Urothelium cell line (cell line): ENCODE measurements at places on chromosomes 6 and 20.

DNA sequence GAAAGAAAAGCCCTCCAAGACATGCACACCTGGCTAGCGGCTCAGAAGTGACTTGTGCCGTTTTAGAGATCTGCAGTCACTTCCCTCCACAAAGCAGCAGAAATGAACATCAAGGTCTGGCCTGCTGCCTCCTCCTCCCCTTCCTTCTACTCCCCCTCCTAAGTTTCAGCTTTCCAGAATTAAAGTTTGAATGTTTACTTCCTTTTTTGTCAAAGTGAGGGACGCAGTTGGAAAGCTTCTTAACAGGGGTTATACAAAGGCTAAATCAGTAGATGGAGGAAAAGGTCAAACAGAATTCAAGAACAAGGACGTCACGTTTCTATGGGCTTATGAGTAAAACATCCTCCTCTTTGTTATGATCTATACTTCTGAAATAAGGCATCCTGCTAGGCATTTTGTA lies 227.7 kb downstream of the SLC35F1 start:
- no peak for DNase-seq

DNA sequence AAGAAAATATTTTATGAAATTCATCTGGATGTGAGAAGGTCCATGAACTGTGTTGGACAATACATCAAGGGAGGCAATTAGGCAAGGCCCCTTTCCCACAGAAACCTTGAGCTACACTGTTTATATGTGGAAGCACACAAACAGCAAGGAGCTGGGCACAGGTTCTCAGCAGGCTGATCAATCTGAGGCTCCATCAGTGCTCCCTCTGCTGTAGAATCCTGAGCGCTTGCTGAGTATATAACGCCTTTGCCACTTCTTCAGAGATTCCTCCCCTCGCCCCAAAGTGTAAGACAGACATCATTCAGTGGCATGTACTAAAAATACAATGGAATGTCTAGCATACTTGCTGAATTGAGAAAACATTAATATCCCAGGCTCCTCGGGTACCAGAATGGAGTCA lies 146.9 kb downstream of the PRKN start:
- no peak for DNase-seq

DNA sequence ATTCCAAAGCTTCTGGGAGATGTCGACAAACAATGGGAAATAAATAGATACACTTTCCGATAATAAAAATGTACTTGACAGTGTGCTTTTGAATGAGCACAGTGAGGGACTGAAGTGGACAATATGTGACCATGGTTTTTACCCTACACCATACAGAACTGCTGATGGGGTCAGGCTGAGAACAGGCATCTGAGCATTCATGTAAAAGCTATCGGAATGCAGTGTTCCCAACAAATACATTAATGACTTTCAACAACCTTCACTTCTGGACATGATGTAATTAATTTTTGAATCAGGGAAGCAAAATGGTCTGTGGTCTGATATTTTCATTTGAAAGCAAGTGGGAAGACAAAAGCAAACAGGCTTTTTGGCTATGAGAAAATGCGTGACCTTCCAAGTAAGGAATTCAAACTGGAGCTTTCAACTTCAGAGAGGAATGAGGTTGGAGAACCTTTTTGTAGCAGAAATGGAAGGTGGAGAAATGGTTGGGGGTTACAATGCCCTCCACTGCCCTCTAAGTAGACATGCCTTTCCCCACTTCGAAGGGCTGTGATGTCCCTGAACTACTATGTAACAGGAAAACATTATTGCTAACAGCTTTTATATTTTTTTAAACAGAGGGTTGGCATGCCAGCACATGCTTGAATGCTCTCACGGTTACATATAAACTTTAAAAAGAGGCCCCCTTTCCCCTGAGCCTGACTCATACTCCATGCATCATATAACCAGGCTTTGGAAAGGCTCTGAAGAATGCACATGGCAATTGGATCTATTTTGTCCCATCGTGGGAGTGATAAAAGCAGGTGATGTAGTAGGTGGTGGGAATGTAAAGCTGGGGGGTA lies 203.5 kb upstream of the CITED2 start:
- DNase-seq, result peak; percentile 76

DNA sequence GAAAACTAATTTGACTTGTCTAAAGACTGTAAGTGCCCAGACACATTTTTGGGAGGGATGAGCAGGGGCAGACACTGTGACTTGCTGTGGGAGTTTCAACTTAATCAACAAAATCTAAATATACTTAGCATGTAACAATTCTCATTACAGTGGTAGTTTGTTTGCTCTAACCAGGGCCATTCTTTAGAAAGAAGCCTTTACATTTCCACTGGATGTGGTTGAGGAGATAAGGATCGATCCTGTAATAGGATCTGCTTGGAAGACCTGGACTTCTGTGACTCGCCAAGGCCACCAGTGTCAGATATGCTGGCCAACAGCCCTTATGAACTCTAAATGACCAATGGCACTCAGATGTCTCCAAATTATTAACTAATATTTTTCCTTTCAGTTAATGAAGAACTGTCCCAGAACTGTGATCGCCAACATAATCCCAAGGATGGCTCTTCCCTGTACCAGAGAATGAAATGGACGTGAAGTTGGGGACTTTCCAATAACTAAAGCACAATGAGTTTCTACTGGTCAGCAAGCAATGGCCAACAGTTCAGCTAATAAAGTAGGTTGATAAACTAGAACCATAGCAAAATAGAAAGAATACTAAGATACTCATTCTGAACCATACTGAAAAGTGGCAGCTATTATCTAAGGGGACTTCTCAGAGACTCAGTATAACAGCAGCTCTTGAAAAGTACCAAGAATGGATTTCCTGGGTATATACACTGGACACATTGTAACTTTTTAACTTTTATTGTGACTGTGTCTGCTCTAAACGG lies 7.5 kb downstream of the SMLR1 start:
- no peak for DNase-seq

DNA sequence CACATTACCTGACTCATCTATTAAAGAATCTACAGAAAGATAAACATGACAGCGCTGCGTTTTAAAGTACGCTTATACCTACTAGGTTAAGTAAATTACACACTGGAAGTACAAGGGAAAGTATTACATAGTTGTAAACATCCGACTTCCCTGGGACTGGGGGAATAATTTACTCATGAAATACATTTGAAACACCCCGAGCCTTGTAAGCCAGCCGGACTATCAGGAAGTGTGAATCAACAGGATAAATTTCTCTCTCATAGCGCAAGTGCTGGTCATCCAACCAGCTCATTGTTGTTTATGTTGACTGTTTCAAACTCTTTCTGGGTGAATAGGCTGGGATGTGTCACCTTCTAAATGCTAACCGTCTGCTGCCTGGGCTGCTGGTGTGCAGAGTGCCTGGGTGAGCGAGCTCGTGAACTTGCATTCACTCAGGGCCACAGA lies 4.9 kb downstream of the BMP6 start:
- peak; percentile 51 for DNase-seq

DNA sequence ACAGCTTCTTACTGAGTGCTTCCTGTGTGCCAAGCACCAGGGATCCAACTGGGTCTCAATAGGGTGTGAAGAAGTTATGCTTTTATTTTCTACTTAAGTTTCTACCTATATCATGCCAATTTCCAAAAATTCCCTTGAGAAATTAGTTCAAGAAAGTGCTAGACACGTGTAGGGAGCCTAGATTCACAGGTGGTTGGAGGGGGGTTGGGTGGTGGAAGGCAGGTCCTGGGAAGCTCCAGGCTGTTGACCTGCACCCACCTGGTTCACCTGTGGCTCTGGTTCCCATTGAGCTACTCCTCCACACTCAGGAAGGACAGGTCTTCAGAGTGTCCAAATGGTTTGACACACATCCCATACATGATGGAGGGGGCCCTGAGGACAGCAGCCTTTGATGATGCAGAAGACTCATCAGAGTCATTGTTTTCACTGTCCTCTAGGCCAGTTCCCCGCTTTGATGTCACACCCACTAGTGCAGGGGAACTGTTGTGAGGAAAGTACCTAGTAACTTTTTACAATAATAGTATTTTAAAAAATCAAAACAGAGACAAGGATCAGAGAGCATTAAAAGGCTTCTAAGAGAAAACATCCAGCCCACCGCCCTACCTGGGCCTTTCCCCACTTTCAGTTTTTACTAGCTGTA lies 39.8 kb upstream of the MYL9 start:
- DNase-seq, result no peak

DNA sequence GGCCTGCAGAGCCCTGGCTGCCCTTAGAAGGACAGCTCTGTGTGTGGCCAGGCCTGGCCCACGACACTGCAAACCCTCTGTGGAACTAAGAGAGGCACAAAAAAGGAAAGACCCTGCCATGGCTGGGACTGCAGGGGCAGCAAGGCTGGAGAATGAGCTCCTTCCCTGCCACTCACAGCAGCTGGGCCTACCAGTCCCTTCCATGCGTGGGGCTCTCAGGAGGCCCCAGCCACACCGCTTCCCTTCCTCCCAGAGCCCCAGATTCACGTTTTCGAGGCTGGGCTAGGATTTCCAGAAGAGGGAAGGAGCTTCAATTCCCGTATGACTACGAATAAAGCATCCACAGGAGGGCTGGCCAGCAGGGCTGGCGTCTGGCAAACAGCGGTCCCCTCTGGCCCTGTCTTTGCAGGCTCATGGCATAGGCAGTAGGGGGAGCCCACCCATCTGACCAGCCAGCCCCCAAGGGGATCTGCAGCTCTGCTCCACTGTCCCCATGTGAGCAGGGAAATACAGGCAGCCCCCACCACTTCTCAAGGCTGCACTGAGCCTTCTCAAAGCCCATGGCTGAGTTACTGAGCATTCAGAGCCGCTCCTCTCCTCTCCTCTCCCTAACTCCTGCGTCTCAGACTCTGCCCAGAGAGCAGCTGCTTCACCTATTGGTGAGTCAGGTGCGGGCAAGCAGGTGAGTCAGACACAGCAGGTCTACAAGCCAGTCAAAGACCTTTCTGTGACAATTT lies 53.1 kb downstream of the NINL start:
- DNase-seq, result no peak

GRCh38 chr20:50003253-50003656 lies 20.5 kb downstream of the SNAI1 start:
- no peak for DNase-seq

- no peak for DNase-seq
These were observed 39.3 kb downstream of the PMEPA1 start for GRCh38 chr20:57670288-57671071.

DNA sequence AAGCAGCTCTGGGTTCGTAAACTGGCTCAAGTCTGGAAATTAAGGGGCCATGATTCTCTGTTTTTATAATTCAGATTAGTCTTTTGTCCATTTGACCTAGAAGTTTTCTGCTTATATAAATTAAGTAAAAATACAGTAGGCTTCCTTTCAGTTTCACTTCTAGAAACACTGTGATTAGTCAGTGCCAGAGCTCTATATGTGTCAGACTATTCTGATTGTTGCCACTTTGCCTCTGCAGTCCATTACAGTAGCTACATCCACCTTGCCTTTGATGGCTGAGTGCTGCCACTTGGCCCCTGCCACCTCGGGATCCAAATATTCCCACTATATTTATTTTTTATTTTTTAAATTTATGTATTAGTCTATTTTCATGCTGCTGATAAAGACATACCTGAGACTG lies 7.9 kb downstream of the ZC2HC1B start:
- no peak for DNase-seq

- peak; percentile 53 for DNase-seq
These were observed 64.5 kb downstream of the AKAP7 start for GRCh38 chr6:131199568-131200272.

GRCh38 chr6:138145402-138145801 lies 16.3 kb upstream of the ARFGEF3 start:
- no peak for DNase-seq

DNA sequence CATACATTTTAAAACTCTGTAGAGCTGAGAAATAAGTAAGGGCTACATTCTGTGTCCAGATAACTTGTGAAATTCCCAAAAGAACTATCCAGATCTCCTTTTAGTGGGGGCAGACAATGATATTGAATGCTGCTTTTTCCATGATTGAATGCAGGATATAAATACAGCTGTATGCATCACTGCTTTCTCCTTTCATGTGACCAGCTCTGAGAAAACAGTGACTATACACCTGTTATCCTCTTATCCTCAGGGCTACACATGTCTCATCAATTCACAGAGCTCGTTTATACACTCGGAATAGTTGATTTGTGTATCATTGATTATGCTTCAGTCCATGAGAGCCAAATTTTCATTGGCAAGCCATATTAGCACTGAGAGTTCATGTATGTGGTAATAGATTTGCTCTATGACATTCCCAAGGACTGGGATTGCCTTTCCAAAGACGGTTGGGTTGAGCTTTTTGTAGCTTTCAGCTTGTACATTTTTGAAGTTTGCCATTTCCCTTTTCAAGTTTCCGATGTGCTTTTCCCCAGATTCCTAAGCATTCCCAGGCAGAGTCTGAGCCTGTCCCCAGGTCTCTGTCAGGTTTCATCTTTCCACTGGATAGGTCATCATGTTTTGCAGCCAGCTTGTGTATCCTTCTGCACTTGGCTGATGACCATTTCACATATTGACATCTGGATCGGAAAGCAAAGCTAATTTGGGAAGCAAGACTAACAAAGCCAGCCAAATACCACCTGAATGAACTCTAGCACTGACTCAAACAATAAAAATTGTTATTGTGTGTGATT lies 97.7 kb downstream of the RFX6 start:
- DNase-seq, result no peak

DNA sequence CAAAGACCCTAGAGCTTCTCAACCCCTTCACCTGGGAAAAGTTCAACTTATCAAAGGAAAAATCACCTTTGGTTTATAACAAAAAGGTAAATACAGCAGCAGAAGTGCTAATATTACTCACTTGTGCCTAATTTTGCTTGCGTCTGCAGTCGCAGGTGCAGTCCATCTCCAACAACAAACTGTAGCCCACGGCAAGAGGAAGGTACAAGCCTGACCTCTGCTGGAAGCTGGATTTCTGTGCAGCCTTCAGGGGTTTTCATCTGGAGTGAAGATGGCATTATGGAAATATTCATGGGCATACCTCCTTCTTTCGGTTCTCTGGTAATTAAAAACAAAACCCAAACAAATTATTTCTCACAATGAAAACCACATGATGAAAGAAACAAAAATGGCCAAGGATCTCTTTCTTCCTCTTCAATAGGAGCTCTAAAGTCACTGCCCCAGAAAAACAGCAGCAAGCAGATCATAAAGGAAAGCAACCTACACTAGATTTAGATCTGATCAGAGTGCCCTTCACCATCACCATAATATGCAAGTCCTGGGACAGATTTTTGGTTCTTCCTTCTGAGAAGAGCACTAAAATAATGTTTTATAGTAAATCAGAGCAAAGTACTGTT lies 7.8 kb downstream of the UBE3D start:
- peak; percentile 27 for DNase-seq

- DNase-seq, result peak; percentile 43
These were observed 105.0 kb upstream of the BEND6 start for GRCh38 chr6:56849896-56850295.
